Mesenchymal stem cell (in vitro differentiated cells and primary cell): ENCODE measurements at places on chromosomes 2 and 18.

DNA sequence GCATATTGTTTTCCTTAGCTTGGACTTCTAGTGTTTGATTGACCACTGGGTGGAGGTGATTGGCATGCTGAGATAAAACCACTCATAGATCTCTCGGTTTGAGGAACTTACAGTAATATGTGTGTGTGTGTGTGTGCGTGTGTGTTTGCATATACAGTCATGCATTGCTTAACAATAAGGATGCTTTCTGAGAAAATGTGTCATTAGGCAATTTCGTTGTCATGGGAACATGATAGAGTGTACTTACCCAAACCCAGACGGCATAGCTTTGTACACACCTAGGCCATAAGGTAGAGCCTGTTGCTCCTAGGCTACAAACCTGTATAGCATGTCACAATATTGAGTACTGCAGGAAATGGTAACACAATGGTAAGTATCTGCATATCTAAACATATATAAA, 167.3 kb downstream of the NYAP2 start:
- no peak for DNase-seq

DNA sequence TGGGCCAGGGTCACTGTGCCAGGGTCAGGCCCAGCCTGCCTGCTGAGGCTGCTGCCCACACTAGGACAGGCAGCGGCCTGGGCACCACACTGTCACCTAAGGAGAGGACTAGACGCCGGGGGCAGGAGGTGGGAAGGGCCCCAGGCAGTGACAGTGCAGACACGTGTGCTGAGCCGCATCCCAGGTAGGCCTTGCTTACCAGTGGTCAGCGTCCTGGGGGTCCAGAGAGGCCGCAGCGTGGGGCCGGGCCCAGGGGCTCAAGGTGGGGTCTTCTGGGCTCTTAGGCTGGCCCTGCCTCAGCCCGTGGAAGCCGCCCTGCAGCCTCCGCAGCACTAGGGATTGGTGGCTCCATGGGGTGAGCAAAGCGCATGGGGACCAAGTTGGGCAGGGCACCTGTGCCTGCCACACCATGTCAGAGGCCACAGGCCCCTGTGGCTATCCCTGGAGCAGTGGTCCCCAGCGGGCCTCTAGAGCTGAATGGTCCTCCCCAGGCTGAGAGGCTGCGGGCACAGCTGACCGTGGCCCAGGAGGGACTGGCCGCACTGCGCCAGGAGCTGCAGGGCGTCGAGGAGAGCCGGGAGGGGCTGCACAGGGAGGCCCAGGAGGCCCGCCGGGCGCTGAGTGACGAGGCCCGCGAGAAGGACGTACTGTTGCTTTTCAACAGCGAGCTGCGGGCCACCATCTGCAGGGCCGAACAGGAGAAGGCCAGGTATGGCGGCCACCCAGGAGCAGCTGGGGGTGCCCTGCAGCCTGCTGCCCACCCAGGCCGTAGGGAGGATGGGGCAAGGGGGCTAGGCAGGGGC, 35.2 kb upstream of the SNED1 start:
- DNase-seq, result no peak

- no peak for DNase-seq
These were observed 72.1 kb downstream of the ARHGEF4 start for GRCh38 chr2:130908832-130909231.

- DNase-seq, result no peak
These were observed 6.4 kb downstream of the NDUFV2 start for GRCh38 chr18:9108911-9109310.

DNA sequence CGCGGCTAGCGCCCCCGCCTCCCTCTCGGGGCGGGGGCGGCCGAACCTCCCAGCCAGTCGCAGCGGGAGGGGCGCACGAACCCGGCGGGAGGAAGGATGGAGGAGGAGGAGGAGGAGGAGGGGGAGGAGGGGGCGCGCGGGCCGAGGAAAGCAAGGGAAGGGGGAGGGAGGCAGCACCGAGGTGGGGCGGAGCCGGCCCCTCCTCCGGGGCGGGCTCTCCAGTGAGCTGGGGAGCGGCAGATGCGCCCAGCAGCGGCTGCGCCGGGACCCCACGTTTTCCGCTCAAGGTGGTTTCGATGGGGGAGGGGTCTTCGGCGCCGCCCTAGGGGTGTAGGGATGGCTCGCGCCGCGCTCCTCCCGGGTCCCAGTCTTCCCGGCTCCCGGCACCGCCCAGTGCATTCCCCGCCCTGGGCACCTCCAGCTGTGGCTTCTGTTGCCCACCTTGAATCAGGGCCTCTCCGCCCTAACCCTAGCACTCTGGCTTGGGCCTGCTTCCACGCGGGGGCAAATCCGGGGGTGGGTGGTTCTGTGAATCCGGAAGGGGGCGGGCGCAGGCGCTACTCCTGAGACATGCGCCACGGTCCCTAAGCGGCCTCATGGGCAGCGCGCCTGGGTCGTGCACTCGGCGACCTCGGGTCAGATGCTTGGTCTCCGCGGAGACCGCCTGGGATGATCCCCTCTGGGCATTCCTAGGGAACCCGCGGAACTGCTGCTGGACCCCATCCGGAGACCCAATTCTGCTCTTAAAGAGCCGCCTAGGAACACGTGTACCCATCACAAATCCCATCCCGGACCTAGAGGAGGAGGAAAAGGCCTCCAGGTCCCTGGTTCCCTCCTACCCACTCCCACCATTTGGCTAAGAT, at the start of gene FBXO41:
Gene FBXO41, minus strand, starts transcription at position 183 of the 863 bp plus-strand sequence. CDS start 14,848 bp downstream, outside the sequence.
- DNase-seq, result no peak

- no peak for DNase-seq
These were observed 144.3 kb downstream of the MCFD2 start for GRCh38 chr2:46771309-46771708.

GRCh38 chr2:159737292-159737916, 25.1 kb downstream of the MARCHF7 start:
- DNase-seq, result peak; percentile 16

DNA sequence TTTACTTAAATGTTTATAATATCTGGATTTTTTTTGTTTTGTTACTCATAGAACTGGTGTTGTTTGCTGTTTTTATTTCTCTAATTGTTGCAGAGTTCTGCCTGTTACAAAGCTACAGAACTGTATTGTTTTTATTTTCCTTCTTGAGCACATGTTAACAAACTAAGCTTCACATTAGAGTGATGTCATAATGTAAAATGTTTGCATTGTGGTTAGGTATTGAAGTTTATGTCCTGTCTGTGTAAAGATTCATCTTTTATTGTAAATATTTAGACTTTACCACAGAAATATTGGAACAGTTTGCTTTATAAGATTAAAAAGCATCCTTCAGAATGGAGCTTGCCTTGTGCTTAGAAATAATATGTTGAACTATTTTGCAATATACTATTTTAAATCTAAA, 67.7 kb downstream of the CLIP4 start:
- peak; percentile 13 for DNase-seq

- no peak for DNase-seq
These were observed 68.3 kb upstream of the MYT1L start for GRCh38 chr2:2399396-2399795.

GRCh38 chr2:160380000-160380570, 113.5 kb downstream of the RBMS1 start:
- DNase-seq, result no peak

DNA sequence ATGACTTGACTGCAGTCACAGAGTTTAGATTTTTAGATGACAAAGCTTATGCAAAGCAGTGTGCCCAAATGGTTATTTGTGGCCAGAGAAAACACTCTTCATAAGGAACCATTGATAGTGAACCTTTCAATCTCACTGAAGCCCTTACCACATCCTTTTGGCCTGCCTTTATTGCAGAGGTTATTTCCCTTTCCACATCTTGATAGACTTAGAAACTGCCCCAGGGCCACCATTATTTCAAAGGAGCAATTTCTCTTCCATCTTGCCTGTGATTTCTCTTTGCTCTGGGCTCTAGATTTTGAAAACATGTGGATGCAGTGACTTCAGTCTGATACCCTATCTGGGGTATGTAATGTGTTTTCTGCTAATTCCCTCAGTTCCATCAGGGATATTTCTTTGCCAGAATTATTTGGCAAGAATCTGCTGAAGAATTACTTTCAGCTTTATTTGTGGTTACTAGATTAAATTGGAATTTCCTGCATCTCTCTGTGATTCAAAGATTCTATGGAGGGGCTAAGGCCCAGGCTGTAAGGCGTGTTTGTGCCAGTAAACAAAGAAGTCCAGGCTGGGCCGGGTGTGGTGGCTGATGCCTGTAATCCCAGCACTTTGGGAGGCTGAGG, 51.0 kb downstream of the MOGAT1 start:
- peak; percentile 53 for DNase-seq

GRCh38 chr18:23826850-23827620, 137.8 kb downstream of the LAMA3 start:
- no peak for DNase-seq

- no peak for DNase-seq
These were observed 33.4 kb upstream of the HPCAL1 start for GRCh38 chr2:10269291-10269690.

- peak; percentile 11 for DNase-seq
These were observed 178.1 kb upstream of the CYP26B1 start for GRCh38 chr2:72325592-72326422.

DNA sequence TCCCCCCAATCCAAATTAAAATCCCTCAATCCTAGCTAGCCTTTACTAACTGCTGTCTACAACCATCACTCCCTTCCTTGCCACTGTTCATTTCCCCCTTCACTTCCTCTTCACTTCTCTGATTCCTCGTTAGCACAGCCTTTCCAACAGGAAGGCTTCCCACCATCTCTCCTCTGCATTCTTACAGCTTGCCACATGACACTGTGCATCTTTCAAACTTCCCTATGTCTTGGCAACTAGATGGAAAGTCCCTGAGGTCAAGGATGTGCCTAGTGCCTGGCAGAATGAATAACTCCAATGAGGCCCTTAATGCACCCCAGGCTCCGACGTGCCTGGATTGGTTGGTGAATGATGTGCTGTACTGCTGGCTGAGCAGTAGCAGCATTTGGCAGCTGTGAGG, 15.2 kb downstream of the SAP130 start:
- DNase-seq, result no peak

DNA sequence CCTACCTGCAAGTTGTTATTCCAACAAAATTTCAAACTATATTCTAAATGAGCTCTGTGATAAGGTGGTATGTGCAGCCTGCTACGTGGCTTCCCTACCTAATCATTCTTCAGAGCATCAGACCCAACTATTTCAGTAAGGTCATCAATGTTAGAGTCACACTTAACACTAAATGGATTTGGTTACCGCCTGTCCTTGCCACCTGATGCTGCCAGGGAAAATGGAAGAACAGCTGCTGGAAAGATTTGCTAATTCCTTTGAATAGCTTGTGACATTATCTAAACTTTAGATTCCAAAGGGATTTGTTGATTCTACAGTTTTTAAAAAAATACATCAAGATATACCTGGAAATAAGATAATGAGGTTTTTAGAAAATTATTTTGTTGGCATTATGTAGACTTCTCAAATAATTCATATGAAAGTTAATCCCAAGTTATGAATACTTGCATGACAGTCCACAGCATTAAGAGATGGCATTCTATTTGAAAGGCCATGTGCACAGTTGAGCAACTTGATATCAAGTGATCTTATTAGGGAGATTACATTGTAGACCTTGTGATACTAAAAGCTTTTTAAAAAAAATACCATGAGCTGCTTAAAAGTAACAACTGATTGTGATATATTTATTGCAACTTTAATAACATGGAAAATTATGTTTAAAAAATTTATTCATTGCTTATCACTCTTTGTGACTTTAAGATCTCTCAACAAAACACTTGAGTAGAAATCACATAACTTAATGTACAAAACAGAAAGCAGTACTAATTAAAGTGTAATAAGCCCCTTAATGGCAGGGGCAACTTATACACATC, 98.3 kb upstream of the UGP2 start:
- no peak for DNase-seq
